ENCODE measurements at places on chromosomes 16 and 17. TPM values are rescaled to one million over a fixed set of nuclear protein-coding genes. Genes with fewer than 3 reads are reported as not detected.

Gene ACD
- 36.2 TPM for total RNA-seq

Gene DNASE1L2
- 0.75 TPM for total RNA-seq

Gene ZNF597
- total RNA-seq: 0.85 TPM

Gene GRAPL
- total RNA-seq: not detected

Gene PROCA1
- total RNA-seq: 1.1 TPM

Gene NOD2
- total RNA-seq: 0.02 TPM

Gene ADGRG1
- 249 TPM for total RNA-seq

Gene MGAT5B
- 19.9 TPM for total RNA-seq

Gene KCNJ2
- 0.08 TPM for total RNA-seq

Gene ITGAD
- total RNA-seq: not detected

Gene MAPT
- total RNA-seq: 1.5 TPM

Gene KRTAP1-5
- total RNA-seq: not detected

Gene CD300E
- total RNA-seq: not detected

Gene SOCS7
- 11.0 TPM for total RNA-seq

Gene VASN
- 3.7 TPM for total RNA-seq

Gene TBC1D3
- total RNA-seq: not detected

Gene PITPNM3
- total RNA-seq: 3.0 TPM

Gene COX4I1
- total RNA-seq: 668 TPM

Gene ABCA9
- not detected for total RNA-seq

Gene ANKFN1
- total RNA-seq: not detected

Gene PTX4
- 0.14 TPM for total RNA-seq

Gene RGS11
- 4.4 TPM for total RNA-seq

Gene C16orf74
- total RNA-seq: 16.1 TPM

Gene SOST
- not detected for total RNA-seq

Gene TMC8
- total RNA-seq: 0.20 TPM

Gene ZACN
- 0.18 TPM for total RNA-seq

Gene DCTN5
- total RNA-seq: 75.2 TPM

Gene MATCAP1
- 7.7 TPM for total RNA-seq

Gene TUBB3
- total RNA-seq: 247 TPM

Gene CCDC78
- total RNA-seq: 6.5 TPM

Gene CA7
- total RNA-seq: not detected

Gene DNAAF8
- total RNA-seq: 1.3 TPM

Gene KRTAP9-2
- not detected for total RNA-seq

Gene AATF
- total RNA-seq: 144 TPM

Gene PLCG2
- total RNA-seq: 4.2 TPM

Gene CDH11
- 0.49 TPM for total RNA-seq

Gene KRTAP2-3
- not detected for total RNA-seq

Gene KCNAB3
- 2.7 TPM for total RNA-seq

Gene TEPSIN
- total RNA-seq: 13.8 TPM

Gene KRT20
- 0.61 TPM for total RNA-seq

Gene TBC1D3K
- not detected for total RNA-seq

Gene HS3ST3B1
- total RNA-seq: 0.68 TPM

Gene KCNJ18
- not detected for total RNA-seq

Gene FBXW10
- 1.8 TPM for total RNA-seq

Gene TPSG1
- not detected for total RNA-seq

Data from A549 treated with ZK216348 at 1 μM for 4 hours (cell line).